Stimulated activated CD8-positive, alpha-beta memory T cell treated with anti-CD3 and anti-CD28 coated beads, Interleukin-4, amount 100 ng/mL, for 4 hours (primary cell): ENCODE measurements at places on chromosomes 3 and 15.

GRCh38 chr15:58139276-58139988, 1.3 kb downstream of the AQP9 start:
- DNase-seq, result no peak

- DNase-seq, result no peak
These were observed 30.0 kb upstream of the SLC6A1 start for GRCh38 chr3:10962481-10963036.

GRCh38 chr15:80556694-80557367, 138.3 kb upstream of the ABHD17C start:
- DNase-seq, result no peak

GRCh38 chr3:107430214-107430995, 53.2 kb downstream of the CCDC54 start:
- DNase-seq, result no peak

- DNase-seq, result no peak
These were observed 62.1 kb downstream of the CYFIP1 start for GRCh38 chr15:22918056-22918455.

- no peak for DNase-seq
These were observed 3.6 kb upstream of the NCK1 start for GRCh38 chr3:136858381-136858780.

DNA sequence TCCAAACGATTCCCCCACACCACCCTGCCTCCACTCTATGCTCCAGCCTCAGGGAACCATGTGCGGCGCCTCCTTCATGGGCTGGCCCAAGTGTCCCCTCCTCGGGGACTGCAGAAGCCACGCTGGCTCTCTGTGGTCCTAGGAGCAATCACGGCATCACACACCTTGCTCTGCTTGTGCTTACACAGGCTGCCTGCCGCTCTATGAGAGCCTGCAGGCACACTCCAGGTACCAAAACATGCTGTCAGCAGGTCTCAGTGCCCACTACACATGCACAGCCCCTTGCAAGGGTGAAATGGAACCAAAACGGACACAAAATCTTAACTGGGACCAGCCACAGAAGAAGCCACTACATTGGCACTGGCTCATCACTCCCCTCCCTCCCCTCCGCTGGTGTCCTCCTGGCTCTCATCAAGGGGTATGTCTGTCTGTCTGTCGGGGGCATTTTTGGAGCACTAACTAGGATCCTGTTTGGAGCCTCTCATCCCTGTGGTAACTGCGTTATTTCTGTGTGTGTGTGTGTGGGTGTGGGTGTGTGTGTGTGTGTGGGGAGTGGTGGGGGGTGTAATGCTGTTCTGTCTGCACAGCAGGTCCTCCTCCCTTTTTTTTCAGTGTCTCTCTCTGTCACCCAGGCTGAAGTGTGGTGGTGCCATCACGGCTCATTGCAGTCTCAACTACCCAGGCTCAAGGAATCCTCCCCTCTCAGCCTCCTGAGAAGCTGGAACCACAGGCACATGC, 60.6 kb downstream of the DHX30 start:
- DNase-seq, result no peak

GRCh38 chr3:73658227-73658626, 33.5 kb upstream of the PDZRN3 start:
- no peak for DNase-seq

DNA sequence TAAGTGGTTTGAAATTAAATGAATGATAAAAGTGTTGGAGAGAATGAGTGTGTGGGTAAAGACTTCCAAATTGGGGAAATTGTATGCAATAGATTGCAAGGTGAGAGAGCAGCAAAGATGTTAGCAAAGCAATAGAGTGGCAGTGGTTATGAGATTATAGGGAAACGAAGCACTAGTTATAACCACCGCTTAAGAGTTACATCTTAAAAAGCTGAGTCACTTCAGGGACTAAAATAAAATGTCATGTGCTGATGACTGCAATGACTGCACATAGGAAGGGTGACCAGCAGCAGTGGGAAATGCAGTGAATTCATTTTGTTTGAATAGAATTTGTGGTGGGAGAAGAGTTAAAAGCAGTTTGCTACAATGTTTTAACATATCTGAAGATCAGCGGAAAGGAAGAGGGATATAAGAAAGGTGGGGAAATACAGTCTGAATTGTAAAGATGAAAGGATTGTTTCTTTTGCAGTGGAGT, 127.3 kb downstream of the RAP2B start:
- DNase-seq, result no peak

DNA sequence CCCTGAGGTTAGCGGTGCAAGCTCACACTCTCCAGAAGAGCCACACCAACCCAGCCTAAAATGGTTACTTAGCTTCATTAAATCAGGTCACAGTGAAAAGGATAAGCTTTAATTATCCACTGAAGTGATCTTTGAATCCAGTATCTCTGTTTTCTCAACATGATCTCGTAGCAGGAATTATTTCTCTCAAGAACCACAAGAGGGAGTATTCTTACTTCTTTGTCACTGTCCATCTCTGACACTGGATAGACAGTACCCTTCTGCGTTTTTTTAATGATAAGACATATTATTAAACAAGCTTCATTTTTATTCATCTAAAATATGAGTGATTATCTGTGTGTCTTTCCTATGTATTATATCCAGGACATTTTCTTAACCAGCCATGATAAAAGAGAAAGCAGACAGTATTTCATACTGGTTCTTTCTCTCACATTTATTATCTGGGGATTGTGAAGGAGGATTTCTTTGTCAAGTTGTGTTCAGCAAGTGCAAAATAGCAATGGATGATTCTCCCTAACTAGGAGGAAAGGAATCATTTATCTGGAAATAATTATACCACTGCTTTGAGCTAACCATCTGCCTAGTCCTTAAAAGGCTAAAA, 105.4 kb upstream of the CCDC54 start:
- no peak for DNase-seq

DNA sequence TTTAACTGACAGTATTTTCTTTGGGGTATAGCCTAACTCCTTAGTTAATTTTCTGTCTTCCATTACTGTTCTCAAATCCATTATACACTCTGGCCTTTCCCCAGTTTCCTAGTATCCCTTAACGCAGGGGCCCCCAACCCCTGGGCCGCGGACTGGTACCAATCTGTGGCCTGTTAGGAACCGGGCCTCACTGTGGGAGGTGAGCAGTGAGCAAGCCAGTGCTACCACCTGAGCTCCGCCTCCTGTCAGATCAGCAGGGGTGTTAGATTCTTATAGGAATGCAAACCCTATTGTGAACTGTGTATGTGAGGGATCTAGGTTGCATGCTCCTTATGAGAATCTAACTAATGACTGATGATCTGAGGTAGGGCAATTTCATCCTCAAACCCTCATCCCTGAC, 75.1 kb downstream of the DOCK3 start:
- no peak for DNase-seq

- DNase-seq, result no peak
These were observed 243.2 kb downstream of the ROBO2 start for GRCh38 chr3:77283108-77283507.

GRCh38 chr3:133881492-133881891, 14.2 kb downstream of the RAB6B start:
- DNase-seq, result no peak

GRCh38 chr3:151901644-151902285, 28.3 kb downstream of the SUCNR1 start:
- no peak for DNase-seq

DNA sequence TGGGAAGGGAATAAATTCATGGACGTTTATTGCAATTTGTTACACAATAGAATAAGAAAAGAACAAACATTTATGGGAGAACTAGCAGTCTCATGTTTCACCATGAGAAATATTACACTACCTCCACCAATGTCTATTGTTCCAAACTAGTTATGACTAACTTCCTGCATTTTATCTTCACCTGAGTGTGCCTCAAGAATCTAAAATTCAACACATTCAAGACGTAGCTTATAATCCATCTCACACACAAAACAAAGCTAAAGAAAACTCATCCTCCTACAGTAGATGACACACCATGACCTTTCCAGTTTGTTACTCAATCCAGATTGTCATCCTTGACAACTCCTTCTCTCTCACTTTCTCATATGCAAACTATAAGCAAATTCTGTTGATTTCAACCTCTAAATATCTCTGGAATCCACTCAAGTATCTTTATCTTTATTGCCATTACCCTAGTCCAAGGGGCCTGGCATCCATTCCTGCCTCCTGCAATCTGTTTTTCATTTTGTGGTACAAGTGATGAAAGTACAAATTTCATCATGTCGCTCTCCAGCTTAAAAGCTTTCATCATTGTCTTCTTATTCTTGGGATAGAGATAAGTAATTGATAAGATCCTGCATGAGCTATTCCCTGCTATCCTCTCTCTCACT, 229.9 kb downstream of the NR2F2 start:
- DNase-seq, result no peak

- DNase-seq, result no peak
These were observed 46.2 kb upstream of the VILL start for GRCh38 chr3:37944391-37944842.

DNA sequence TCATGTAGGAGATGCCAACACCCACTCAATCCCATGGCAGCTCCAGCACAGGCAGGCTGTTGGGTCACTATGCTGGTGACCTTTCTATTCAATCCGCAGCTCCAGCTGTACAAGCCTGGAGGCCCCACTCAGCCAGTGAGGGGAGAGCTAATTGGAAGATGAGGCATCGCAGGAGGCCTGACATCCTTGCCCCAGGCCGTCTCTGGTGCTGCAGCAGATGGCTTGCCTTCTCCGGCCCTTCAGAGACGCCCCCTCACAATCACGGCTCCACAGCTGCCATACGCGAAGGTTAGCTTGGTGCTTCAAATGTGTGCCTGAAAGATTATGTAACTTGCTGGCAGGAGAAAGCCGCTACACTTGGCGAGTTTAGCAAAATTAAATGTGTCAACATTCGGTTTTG, 104.2 kb upstream of the CLSTN2 start:
- DNase-seq, result no peak

DNA sequence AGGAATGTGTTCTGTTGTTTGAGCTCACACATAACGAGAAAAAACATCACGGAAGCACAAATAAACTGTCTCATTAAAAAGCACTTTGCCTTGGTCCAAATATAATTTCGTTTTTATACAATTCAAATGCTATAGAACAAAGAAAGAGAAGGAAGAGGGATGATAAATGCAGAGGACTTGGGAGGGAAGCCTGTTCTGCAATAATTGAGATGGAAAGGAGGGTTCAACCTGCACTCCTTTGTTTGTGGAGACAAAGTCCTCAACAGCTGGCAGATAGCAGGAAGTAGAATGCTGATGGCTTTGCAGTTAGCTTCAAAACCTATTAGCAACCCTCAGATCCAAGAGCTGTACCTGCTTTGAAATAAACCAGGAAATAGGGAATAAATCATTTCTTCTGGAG, 1010.8 kb downstream of the FHIT start:
- no peak for DNase-seq

DNA sequence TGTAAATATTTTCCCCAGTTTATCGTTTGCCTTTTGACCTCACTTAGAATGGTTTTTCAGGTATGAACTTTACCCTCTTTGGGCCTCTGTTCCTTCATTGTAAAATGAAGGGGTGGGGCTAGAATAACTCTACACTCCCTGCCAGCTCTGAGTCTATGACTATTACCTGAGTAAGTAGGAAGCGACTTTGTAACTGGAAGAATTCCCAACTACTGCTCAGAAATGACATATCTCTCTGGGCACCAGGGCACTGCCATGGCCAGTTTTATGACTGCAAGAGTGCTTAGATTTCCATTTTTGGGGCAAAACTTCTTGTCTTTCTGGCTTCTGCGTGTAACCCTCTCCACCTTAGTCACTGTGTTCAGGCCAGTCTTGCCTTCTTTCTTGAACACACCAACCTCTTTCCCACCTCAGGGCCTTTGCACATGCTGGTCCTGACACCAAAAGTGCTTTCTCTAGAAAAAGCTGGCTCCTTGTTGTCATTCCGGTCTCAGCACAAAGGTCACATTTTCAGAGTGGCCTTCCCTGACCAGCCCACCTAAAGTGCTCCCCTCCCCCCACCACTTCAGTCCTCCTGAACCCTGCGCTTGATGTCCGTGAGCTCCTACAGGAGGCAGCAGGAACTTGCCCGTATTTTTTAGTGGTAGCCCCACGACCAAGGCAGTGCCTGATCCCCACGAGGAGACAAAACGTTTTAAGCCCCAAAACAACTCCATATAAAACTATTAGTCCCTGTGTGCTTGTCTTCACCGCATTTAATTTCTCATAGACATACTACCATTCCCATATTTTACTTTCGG, 25.6 kb downstream of the CDCP1 start:
- no peak for DNase-seq

DNA sequence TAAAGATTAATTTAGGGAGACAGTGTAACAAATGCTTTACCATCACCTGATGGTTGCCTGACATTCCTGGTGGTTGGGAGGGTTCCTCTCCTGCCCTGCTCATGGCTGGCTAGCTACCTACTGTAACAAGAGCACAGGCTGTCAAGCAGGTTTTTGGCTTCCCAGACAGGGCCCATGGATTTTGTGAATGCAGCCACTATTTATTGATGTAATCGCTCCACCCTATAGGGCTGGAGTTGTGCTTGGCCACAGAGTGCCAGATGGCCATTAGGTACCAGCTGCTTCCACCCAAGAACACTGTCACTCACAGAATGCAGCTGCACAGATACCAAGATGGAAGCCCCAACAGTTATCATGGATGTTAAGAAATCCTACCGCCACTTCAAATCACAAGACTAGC, 31.0 kb upstream of the KLHL25 start:
- DNase-seq, result no peak

DNA sequence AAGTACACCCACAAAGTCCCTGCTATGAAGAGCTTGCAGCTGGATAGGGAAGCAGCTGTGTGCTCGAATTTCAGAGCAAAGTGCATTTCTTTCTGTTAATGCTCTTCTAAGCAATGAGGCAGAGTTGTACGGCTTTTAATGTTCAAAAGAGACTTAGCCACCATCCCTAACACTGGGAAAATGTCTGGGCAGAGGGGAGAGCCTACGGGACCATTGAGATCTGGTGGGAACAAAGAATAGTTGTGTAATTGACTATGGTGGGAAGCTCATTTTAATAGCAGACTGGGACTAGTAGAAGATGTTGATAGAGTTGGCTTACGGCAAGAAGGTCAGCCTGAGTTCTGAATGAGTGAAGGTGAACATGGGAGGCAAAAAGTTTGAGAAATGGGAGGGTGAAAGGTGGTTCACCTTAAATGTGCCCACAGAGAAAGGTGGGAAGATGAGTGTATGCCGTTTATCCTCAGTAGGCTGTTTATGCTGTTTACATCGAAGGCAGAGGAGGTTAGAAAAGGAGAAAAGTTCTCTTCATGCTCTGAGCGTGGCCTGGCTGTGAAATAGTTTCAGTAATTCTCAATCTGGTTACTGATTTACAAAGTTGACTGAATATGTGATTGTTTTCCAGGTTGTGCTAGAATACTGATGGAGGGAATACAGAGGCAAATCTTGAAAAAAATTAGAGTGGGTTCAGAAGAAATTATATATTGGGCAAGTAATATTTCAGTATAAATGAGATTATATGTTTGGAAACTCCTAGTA, 22.9 kb upstream of the UTS2B start:
- DNase-seq, result no peak

- no peak for DNase-seq
These were observed 344.7 kb downstream of the NEK10 start for GRCh38 chr3:27024493-27024892.

DNA sequence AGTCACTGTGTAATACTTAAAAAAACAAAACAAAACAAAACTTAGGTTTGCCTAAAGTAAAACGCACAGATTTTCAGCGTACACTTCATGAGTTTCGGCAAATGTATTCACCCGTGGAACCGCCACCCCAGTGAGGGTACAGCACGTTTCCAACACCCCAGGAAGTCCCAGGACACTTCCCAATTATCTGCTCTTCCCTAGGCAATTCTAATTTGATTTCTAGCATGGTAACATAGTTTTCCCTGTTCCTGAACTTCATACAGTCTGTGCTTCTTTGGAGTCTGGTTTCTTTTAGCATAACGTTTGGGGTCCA, 497 bp upstream of the CLASP2 start:
- DNase-seq, result no peak
